ENCODE measurements at places on chromosomes 1 and 21. TPM values are rescaled to one million over a fixed set of nuclear protein-coding genes. Genes with fewer than 3 reads are reported as not detected.

- H3K36me3 ChIP-seq: peaks cover 2% of the 10 kb centered on the region
- H3K4me3 ChIP-seq: no peak overlapping the region
- H3K27ac ChIP-seq: no peak overlapping the region
- H3K27me3 ChIP-seq: no peaks in the 10 kb centered on the region
- no peak for DNase-seq
Observed at GRCh38 chr1:97243973-97244560, 522.5 kb downstream of the PTBP2 start.

GRCh38 chr1:199272628-199273086 is 633.8 kb downstream of the PTPRC start:
- H3K27me3 ChIP-seq: peaks cover 4% of the 10 kb centered on the region
- H3K4me3 ChIP-seq: no peak overlapping the region
- H3K36me3 ChIP-seq: no peaks in the 10 kb centered on the region
- peak; percentile 5 for DNase-seq
- H3K4me1 ChIP-seq: peaks cover 16% of the 10 kb centered on the region

GRCh38 chr1:160838888-160839287 is 23.8 kb downstream of the CD244 start:
- peaks cover 67% of the 10 kb centered on the region for H3K4me1 ChIP-seq
- peak overlapping the region; percentile 25 for H3K4me3 ChIP-seq
- no peaks in the 10 kb centered on the region for H3K27me3 ChIP-seq
- peak; percentile 45 for DNase-seq
- peak overlapping the region; percentile 99 for H3K27ac ChIP-seq

GRCh38 chr1:160996178-160996577 is 24.8 kb downstream of the F11R start:
- peaks cover 8% of the 10 kb centered on the region for H3K36me3 ChIP-seq
- no peak overlapping the region for H3K4me3 ChIP-seq
- DNase-seq: no peak

DNA sequence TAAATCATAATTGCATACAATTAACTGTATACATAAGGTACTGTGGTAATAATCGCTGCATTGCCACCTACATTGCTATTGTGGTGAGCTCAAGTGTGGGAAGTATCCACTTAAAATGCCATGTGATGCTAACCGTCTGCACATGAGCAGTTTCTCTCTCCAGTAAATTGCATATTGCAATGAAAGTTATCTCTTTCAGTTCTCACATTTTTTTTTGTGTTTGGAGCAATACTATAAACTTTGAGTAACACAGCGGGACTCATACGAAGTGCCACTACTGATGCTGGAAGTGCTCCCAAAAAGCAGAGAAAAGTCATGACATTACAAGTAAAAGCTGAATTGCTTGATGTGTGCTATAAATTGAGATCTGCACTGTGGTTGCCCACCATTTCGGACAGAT is 38.5 kb downstream of the DISC1 start:
- H3K27ac ChIP-seq: no peak overlapping the region
- no peak for DNase-seq
- H3K4me3 ChIP-seq: no peak overlapping the region
- peaks cover 15% of the 10 kb centered on the region for H3K4me1 ChIP-seq
- H3K36me3 ChIP-seq: peaks cover 10% of the 10 kb centered on the region

- no peak overlapping the region for H3K4me3 ChIP-seq
- H3K27me3 ChIP-seq: no peaks in the 10 kb centered on the region
- H3K36me3 ChIP-seq: peaks cover 46% of the 10 kb centered on the region
- no peak overlapping the region for H3K27ac ChIP-seq
Observed at GRCh38 chr1:117060441-117061317, 553 bp downstream of the TTF2 start.

GRCh38 chr1:164417016-164417704 is 141.8 kb upstream of the PBX1 start:
- H3K27ac ChIP-seq: no peak overlapping the region
- no peak overlapping the region for H3K4me3 ChIP-seq
- H3K4me1 ChIP-seq: no peaks in the 10 kb centered on the region
- no peaks in the 10 kb centered on the region for H3K27me3 ChIP-seq

DNA sequence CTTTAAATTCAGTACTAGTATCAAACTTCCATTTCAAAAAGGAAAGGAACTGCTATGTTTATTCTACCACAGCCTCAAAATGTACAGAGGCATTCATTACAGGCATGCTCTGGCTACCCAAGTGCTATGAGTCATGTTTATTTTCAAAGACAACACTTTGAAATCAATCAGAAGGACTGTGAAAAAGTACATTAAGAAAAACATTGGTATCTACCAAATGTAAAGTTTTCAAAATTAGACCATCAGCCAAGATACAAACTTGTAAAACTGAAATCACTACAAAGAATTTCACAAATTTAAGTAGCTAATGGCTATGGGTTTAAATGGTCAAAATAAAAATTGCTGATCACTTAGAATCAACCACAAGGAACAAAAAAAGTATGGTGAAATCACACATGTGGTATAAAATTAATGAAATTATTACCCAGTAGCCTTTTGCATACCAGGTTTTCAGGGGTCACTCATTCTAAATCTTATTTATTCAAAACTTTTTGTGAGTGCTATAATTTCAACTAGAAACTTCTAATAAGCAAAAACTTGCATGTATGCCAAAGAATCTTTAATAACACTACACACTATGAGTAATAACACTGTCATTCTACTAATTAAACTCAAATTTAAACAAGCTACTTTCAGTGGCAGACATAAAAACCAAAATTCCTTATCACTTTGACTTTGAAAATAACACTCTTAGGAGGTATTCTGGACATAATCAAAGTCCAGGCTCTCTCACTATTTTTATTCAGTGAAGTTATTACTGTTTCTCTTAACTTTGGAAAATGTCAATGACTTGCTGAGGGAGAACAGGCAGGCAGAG is 49.2 kb downstream of the ENAH start:
- DNase-seq: no peak
- no peak overlapping the region for H3K27ac ChIP-seq
- no peak overlapping the region for H3K4me3 ChIP-seq
- peaks cover 1% of the 10 kb centered on the region for H3K36me3 ChIP-seq
- H3K27me3 ChIP-seq: no peaks in the 10 kb centered on the region
- H3K4me1 ChIP-seq: no peaks in the 10 kb centered on the region

GRCh38 chr1:48940354-48940753 is 163.7 kb upstream of the BEND5 start:
- no peak overlapping the region for H3K27ac ChIP-seq
- no peaks in the 10 kb centered on the region for H3K4me1 ChIP-seq
- DNase-seq: no peak
- H3K36me3 ChIP-seq: no peaks in the 10 kb centered on the region
- peaks cover 2% of the 10 kb centered on the region for H3K27me3 ChIP-seq

DNA sequence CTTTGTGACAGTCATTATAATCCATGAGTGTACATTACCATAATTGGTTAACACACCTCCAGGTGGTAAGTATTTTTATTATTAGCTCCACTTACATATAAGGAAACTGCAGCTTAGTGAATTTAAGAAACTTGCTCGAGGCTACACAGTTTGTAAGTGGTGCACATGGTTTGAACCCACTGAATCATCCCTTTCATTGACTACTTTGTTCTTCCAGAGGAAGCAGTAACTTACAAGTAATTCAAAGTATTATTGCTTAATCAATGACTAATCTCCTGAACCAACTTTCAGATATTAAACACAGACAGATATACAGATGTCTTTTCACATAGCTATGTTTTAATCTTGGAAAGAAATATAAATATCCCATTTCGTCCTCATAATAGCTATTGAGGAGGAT is 18.7 kb upstream of the CLDN8 start:
- H3K4me3 ChIP-seq: no peak overlapping the region
- no peaks in the 10 kb centered on the region for H3K27me3 ChIP-seq
- no peak for DNase-seq
- no peaks in the 10 kb centered on the region for H3K36me3 ChIP-seq

- H3K4me3 ChIP-seq: peak overlapping the region; percentile 59
- H3K36me3 ChIP-seq: peaks cover 58% of the 10 kb centered on the region
- peak overlapping the region; percentile 100 for H3K27ac ChIP-seq
- DNase-seq: no peak
- H3K4me1 ChIP-seq: peaks cover 99% of the 10 kb centered on the region
- H3K27me3 ChIP-seq: no peaks in the 10 kb centered on the region
Observed at GRCh38 chr21:17784180-17784598, 35.0 kb downstream of the C21orf91 start.

- H3K27me3 ChIP-seq: no peaks in the 10 kb centered on the region
- no peak for DNase-seq
- peak overlapping the region; percentile 94 for H3K27ac ChIP-seq
- H3K36me3 ChIP-seq: peaks cover 73% of the 10 kb centered on the region
- no peak overlapping the region for H3K4me3 ChIP-seq
Observed at GRCh38 chr1:156744786-156745419, 4.0 kb upstream of the MRPL24 start.

DNA sequence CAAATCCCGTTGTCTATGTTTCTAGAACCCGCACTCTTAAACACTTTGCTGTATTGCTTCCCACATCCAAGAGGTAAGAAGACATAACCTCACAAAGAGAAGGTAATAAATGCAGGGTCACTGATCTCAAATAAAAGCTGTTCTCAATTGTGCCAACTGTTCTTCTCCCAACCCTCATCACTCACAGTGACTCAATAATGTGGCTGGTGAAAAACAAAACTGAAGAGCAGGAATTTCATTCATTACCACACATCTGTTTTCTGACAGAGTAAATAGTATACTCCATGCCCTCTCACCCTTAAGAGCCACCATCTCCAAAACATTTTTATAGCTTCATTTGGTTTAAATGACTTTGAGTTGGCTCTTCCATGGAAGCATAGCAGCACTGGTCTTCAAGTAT is 6.2 kb upstream of the ERICH3 start:
- DNase-seq: no peak
- H3K4me1 ChIP-seq: no peaks in the 10 kb centered on the region
- no peaks in the 10 kb centered on the region for H3K36me3 ChIP-seq
- H3K27ac ChIP-seq: no peak overlapping the region
- H3K27me3 ChIP-seq: peaks cover 9% of the 10 kb centered on the region

DNA sequence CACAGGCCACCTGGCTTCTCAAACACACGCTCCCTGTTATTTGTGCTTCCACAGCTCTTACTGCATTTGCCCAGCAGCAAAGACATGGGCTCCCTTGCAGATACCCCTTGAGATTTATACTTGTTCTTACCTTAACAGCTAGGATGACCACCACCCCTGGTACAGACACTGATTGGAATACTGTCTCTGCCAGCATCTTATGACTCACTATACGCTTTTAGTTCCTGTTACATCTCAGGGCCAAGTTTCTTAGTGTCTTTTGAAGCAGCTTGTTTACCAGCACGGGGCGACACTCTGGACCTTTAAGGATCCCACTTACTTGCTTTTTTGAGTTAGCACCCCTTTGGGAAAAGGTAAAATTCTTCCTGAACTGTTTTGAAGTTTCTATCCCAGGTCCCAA is 874.8 kb downstream of the KCNT2 start:
- no peaks in the 10 kb centered on the region for H3K36me3 ChIP-seq
- no peak for DNase-seq
- H3K27ac ChIP-seq: no peak overlapping the region
- no peaks in the 10 kb centered on the region for H3K27me3 ChIP-seq
- H3K4me3 ChIP-seq: no peak overlapping the region

GRCh38 chr1:108829498-108829916 is 27.4 kb downstream of the AKNAD1 start:
- H3K36me3 ChIP-seq: no peaks in the 10 kb centered on the region
- no peak overlapping the region for H3K27ac ChIP-seq
- no peaks in the 10 kb centered on the region for H3K27me3 ChIP-seq
- H3K4me3 ChIP-seq: no peak overlapping the region
- H3K4me1 ChIP-seq: no peaks in the 10 kb centered on the region

DNA sequence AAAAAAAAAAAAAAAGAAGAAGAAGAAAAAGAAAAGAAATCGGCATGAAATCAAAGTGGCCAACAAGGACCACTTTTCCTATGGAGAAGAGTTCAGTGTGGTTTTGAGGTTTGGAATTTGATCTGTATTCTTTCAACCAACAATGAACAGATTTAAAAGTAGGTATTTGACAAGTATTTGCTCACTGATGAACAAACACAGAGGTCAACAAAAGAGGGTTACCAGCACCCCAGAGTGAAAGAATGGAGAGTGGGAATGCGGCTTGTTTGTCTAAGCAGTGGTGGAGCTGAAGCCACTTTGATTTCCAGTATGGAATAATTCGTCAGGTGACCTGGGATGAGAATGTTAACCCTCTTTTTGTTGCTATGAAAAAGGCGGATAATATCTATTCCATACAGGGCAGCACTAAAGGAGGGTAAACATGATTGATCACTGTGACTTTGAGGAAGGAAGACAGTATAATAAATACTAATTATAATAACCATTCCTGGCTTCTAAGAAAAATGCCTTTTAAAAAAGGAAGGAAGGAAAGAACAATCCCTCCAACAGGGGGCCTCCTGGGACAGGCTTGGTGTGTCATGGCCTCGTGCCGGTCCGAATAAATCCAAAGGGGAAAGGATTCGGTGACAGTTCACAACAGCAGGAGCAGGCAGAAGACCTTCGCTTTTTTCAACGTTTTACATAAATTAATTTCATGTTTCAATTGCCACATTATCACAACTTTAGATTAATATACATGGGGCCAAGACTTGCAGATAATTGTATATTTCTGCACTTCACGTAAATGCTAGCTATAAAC is 37.2 kb upstream of the SIM2 start:
- no peaks in the 10 kb centered on the region for H3K4me1 ChIP-seq
- no peak overlapping the region for H3K27ac ChIP-seq
- no peak overlapping the region for H3K4me3 ChIP-seq
- peaks cover 14% of the 10 kb centered on the region for H3K27me3 ChIP-seq

DNA sequence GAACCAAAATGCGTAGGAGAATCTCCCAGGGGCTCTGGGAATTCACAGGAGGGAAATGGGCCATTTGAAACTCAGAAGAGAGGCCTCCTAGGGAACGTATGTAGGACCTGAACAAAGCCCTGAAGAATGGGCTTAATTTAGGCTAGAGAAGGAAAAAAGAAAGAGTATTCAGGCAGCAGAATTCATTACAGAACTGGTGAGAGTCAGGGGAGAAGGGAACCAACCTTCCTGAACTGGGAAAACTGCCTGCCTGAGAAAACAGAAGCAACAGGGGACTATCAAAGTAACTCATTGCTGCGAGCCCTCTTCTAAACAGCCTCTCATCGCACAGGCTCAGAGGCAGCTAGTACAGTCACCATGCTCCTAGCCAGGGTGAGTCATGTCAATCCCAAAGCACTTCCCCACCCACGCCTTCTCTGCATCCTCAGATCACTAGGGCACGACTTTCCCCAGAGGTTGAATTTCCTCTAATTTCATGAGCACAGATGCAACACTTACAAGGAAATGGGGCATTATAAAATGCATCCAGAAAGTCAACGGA is 98.1 kb downstream of the ADSS2 start:
- peaks cover 5% of the 10 kb centered on the region for H3K27me3 ChIP-seq
- no peaks in the 10 kb centered on the region for H3K36me3 ChIP-seq
- DNase-seq: peak; percentile 11
- no peak overlapping the region for H3K27ac ChIP-seq
- H3K4me1 ChIP-seq: peaks cover 24% of the 10 kb centered on the region

- no peaks in the 10 kb centered on the region for H3K36me3 ChIP-seq
- no peak overlapping the region for H3K27ac ChIP-seq
- no peaks in the 10 kb centered on the region for H3K4me1 ChIP-seq
- peaks cover 4% of the 10 kb centered on the region for H3K27me3 ChIP-seq
Observed at GRCh38 chr1:48558366-48558765, 86.4 kb upstream of the SPATA6 start.

- no peak overlapping the region for H3K27ac ChIP-seq
- no peaks in the 10 kb centered on the region for H3K27me3 ChIP-seq
- no peak for DNase-seq
- peaks cover 46% of the 10 kb centered on the region for H3K36me3 ChIP-seq
- no peak overlapping the region for H3K4me3 ChIP-seq
- peaks cover 20% of the 10 kb centered on the region for H3K4me1 ChIP-seq
Observed at GRCh38 chr1:32828341-32828740, 10.9 kb downstream of the S100PBP start.

Gene ETNK2
- 1.3 TPM for total RNA-seq
